ENCODE measurements at places on chromosomes 7 and 10.

- no peak for DNase-seq
These were observed 105.5 kb downstream of the NEUROD6 start for GRCh38 chr7:31234836-31235605.

GRCh38 chr7:17108049-17108584, 190.3 kb upstream of the AHR start:
- DNase-seq: no peak

GRCh38 chr7:155071121-155071651, 1.1 kb downstream of the HTR5A start:
- no peak for DNase-seq

DNA sequence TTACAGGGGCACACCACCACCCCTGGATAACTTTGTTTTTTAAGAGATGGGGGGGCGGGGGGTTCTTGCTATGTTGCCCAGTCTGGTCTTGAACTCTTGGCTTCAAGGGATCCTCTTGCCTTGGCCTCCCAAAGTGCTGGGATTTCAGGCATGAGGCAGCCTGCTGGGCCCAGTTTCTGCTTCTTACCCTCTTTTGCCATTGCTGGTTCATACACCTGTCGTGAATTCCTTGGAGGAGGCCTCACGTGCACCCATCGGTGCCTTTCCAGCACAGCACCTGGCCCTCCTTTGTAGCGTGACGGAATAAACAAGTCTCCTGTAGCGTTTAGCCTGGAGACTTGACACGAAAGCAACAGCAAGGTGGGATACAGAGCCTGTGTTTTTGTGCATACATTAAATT, 75.5 kb downstream of the CARD11 start:
- DNase-seq: no peak

- no peak for DNase-seq
These were observed 171.1 kb upstream of the GRB10 start for GRCh38 chr7:50953820-50954219.

GRCh38 chr7:65978891-65979582, 3.0 kb downstream of the GUSB start:
- no peak for DNase-seq

DNA sequence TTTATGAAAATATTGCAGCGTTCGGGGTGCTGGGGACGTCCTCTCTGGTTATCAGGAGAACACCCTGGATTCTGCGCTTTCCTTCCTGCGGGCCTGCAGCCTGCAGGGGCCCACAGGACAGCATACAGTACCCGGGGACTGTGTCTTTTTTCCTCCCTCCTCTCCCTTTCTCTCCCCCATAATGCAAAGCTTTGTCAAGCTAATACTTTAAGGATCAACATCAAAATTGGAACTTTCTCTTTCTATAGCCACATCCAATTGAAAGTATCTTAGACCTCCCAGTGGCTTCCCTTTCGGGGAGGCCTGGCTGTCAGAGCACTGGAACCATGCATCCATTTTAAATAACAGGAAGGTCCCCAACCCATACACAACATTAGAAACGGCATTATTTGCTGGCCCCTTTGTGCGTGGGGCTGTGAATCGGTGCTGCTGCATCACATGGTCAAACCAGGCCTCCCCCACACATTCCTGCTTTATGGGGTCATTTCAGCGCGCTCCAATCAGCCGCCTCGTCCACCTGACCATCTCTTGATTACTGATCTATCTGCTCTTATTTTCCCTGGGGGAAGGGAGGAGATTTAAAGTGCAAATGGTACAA, 505.1 kb downstream of the DNAJB6 start:
- no peak for DNase-seq

DNA sequence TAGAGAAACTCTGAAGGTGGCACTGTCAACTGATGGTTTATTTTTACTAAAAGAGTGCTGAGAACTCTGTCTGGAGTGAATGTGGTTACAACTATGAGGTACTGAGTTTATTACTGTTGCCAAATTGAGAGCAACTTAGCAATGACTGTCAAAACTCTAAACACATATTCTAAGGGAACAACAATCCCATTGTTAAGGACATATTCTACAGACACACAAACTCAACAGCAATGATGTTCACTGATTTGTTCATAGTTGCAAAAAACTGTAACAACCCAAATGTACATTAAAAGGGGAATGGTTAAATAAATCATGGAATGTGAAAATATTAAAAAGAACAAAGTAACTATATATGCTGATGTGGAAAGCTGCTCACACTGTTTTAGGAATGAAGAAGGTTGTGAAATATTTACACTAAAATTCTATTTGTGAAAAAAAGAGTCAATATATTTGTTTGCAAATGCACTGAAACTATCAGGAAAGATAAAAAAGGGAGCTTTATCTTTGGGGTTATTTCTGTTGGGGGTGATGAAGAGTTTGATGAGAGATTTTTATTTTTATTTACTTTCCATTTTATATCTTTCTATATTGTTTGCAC, 12.9 kb downstream of the PON2 start:
- no peak for DNase-seq

DNA sequence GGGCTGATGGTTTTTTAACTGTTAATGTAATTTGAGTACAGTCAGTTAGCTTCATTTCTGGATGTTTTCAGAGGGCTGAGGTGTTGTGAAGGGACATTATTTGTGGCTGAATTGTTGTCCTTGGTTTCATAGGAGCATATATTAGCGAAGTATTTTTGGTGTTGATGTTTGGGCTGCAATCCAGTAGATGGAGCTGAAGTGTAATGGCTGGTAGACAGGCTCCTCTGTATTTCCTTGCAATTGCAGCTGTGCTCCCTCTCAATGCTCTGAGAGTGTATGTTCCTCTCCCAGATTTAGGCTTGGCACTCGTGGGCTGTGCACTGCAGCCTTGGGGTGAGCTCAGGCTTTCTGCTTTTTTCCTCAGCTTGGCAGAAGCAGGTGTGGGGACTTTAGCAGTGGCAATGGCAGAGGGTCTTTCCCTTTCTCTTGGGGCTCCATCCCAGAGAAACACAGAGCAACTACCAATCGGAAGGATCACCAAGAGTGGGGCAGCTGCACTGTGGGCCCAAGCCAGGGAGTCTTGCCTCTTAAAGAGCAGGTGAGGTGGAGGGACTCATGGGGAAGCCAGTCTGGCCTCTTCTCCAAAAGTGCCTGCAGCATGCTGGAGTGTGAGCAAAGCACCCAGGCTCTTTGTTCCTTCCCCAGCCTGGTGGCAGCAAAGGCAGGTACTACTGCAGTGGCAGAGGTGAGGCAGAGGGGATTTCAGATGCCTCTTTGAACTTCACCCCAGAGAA, 544.4 kb downstream of the SH2D4B start:
- no peak for DNase-seq

GRCh38 chr7:133863362-133864061, 263.6 kb upstream of the LRGUK start:
- DNase-seq: no peak

DNA sequence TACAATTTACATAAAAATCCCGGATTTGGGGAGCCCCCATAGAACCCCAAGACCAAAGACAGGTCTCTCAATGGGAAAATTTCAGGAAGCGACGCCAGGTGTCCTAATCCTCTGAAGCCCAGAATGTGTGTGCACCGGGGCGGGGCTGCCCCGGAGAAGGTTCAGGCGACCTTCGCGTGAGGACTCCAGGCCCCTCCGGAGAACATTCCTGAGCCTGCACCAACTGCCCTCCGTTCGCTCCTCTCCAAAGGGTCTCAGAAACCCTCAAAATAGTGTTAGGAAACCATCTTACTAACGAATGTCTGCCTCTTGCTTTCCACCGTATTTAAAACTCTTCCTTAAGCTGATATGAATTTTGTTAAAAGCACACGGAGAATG, 78.5 kb upstream of the INSIG1 start:
- no peak for DNase-seq

DNA sequence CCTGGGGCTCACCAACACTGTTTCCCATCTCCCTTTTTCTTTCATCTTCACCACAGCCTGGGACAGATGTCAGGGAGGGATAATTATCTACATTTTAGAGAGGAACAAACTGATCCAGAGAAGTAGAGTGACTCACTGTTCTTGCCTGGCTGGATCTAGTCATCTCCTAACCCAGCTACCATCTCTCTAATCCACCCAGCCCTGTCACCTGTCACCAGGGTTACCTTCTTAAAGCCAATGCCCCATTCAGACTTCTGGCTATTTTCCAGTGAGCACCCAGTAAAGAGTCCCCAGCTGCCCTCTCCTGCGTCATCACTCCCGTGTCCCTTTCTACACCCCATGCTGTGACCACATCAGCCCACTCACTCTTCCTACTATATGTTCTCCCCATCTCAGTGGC, 68.4 kb upstream of the DUSP5 start:
- no peak for DNase-seq

DNA sequence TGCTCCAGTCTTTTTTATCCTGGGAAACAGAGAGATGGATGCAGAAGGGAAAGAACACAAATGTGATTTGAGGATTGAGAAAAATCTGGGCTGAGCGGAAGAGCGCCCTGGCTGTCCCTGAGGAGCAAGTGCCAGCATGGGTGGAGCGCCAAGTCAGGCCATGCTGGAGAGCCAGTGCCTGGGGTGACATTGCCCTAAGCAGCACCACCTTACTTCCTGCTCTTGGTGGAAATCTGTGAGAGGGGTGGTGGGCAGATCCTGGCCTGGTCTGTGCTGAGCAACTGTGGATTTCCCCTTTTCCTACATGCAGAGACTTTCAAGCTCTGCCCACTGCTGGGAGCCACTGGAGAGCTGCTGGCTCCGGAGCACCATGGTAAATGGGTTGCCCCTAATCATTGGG, 36.9 kb downstream of the DDIT4 start:
- DNase-seq: no peak

GRCh38 chr10:132906836-132907235, 35.5 kb downstream of the CFAP46 start:
- no peak for DNase-seq

DNA sequence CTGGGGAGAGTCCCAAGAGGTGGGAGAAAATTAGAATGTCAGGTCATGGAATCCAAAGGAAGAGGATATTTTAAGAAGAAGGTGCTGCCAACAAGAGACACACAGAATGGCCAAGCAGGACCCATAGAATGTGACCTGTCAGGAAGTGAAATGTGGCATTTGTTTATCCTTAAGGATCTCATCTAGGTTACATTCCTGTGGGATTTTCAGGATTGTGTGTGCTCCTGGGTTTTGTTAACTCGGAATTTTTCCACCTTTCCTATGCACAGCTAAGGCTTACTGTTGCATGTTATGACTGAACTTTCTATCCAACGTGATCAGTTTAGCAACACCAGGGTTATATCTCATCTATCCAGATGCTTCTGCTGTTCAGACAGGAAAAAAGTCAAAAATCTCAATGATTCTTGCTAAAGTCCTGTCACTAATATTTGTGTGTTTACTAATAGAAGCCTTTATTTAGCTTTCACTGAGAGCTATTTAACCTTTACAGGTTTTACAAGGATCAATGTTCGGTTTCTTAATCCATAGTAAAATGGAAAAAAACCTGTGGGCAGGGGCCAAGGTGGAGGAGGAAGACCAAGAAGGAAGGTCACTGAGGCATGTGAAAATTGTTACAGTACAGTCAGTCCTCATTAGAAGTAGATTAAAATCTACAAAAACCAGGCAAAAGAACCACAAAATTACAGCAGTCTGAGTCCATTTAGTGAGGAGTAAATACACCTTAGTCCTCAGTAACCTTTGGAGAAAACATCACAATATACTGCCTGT, 437.8 kb upstream of the NPVF start:
- no peak for DNase-seq

- no peak for DNase-seq
These were observed 246.6 kb downstream of the ZMYND11 start for GRCh38 chr10:381805-382204.

- no peak for DNase-seq
These were observed 161.6 kb downstream of the NRCAM start for GRCh38 chr7:108294595-108294994.

- DNase-seq: no peak
These were observed 55.9 kb downstream of the DIP2C start for GRCh38 chr10:633279-634245.

DNA sequence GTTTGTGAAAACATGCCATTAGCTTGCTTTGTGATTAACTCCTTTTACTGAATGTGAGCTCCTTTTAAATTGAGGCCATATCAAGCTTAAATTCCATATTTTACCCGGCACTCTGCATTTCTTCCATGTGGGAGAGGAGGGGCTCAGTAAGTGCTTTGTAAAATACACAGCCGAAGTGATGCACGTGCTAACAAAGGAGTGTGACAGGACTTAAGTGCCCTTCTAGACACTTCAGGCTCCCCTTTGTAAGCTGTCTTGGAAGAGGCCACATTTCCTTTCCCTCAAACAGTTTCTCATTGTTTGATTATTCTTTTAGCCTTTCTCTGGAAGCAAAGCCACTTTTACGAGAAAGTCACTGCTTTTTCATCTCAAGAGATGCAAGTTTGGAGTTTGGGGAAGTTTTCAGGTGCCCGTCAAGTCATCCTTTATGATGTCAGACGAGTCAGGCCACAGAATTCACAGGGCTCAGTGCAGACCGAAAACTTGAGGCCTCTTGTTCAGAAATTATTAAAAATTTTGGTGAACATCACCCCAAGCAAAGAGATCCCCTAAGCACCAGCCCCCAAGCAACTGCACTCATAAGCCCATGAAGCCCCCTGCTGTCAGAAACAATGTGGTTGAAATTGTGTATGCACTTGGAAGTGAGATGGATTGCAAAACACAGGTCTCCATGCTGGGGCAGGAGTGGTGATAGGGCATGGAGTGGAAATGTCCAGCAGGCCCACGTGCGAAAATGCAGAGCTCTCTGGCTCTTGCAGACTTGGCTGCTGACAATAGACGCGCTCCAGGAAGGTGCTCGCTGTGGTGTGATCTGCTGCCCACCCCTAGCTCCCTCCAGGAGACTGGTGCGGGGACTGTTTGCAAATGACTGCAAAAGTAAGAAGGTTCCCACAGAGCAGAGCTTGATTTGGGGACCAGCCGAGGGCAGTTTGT, 11.5 kb downstream of the IKZF1 start:
- DNase-seq: no peak

DNA sequence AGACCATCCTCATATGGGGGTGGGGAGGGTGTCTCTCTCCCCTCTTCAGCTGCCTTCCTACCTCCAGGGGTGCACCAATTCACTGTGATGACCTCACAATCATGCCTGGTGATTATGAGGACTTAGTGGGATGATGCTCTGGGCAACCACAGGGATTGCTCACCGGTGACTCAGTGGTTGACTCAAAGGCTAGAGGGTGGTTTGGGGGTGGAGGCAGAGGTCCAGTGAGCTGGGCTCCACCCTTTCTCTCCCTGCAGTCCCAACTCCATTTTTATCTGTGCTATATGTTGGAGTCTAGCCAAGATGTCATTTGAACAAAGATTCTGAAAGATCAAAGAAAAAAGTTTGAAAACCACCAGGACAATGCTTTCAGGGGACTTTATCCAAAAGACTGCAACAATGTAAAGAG, 286.9 kb downstream of the KCNMA1 start:
- DNase-seq: no peak

DNA sequence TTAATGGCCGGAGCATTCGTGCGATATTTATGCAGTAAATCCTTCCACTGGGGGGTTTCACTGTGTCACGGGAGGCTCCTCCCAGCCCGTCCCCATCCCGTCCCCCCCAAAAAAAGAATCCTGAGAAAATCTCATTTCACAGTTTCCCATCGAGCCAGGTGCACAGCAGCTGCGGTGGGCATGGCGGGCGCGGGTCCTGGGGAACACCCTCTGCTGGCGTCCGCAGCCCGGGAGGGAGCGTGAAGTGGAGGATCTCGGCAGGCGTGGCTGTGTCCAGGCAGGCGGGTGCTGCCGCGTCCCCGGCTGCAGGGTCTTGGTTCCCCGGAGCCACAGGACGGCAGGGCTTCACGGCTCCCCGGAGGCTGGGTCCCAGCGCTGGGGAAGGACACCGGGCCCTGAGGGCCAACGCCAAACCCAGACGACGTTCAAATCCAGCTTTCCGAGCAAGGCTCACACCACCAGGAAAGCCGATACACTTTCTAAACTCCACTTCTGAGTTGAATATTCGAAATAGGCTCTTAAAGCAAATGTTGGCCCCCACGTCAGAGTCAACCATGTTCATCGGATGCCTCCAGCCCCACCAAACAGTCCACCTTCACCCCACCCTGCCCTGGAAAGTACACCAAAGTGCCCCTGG, 55.7 kb downstream of the PDGFA start:
- DNase-seq: no peak
